ENCODE measurements at places on chromosomes 5 and 9.

DNA sequence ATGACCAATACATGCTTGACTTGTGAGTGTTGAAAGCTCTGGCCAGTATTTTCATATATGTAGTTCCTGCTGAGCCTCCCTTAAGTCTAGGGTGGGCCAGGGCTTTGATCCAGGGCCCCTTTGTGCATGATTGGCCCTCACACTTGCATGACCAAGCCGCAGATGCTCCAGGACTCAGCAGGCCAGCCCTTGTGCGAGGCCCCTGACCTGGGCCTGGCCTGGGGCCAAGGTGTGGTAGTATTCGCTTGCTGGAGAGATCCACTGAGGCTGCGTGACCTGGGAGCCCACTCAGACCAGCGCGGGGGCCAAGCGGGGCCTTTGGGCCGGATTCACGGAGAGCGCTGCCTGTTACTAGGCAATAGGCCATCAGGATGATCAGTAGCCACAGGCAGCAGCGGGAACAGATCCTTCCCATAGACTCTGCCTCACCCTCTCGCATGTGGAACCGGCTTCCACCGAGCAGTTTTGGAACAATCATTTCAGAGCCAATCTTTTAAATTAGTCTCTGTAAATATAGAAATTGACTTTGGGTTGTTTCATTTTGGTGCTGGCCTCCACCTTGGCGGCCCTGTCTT, 79.0 kb upstream of the PTCH1 start:
- DNase-seq, result no peak

DNA sequence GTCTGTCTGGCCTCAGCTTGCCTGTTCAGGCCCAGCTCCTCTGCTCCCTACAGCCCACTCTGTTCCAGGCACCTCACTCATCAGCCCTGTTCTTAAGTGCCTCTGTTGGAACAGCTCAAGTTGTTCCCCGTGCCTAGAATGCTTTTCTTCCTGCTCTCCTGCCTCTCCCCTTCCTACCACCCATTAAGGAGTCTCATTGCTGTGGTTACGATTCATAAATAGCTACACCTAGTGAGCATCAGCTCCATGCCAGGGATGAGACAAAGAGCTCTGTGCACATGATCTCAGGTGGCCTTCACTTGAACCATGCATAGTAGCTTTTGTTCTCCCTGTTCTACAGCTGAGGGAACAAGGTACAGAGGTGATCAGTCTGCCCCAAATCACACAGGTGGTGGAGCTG, 54.3 kb downstream of the PSD2 start:
- DNase-seq, result no peak

DNA sequence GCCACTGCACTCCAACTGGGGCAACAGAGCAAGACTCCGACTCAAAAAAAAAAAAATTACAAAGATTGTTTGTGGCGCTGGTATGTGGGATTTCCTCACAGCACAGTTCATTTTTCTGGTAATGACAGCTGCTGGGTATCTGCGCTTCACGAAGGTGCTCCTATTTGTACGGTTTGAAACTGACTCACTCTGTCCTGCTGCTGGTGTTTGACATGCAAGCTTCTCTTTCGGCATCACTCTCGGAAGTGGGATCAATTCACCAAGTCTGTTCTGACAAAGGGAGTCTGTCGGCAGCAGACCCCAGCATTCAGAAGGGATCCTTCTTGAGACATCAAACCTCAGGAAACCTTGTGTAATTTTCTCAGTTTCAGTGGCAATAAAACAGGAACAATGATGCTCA, 26.3 kb downstream of the MAML1 start:
- DNase-seq, result no peak

DNA sequence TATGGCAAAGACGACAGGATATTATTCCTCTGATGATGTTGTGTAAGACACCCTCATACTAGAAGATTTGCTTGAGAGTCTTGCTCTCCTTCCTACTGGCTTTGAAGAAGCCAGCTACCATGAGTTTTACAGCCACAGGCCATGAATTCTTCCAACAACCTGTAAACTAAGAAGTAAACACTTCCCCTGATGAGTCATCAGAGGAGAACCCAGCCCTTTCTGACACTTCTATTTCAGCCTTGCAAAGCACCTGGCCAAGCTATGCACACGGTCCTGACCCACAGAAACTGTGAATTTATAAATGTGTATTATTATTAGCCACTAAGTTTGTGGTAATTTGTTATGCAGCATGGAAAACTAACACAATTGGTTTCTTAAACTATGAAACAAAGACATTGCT, 288.8 kb upstream of the ADAMTSL1 start:
- DNase-seq, result no peak

DNA sequence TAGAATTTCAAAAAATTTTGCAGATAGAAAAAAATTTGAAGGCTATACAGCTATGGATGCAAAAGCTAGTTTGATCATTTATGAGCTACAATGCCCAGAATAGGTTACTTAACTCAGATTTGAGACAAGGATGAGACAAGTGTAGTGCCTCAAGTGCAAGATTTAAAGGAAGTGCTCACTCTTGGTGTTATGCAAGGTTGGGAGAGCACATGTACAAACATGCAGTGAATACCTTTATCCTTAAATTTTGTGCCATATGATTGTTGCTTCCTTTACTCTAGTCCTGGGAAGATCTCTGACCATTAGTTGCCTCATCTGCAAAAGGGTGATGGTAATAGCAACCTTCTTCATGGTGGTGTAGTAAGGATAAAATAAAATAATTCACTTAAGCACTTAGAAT, 31.7 kb upstream of the PPP2R2B start:
- no peak for DNase-seq

DNA sequence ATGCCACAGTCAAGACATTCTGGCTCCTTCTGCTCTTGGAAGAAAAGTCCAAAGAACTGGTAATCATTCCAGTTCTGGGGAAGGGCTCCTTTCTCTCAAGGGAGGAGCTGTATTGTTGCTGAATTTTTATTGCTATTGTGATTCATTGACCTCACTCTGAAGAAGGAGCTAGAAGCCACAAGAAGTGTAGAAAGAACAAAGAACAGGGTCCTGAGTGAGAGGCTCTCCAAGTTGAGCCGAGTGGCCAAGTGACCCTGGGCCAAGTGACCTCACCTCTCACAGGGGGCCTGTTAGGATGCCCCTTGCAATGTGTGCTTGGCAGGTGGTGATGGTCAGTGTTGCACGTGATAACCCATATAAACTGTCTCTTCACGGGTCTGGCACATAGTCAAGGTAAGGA, 173.3 kb downstream of the FGF18 start:
- no peak for DNase-seq

DNA sequence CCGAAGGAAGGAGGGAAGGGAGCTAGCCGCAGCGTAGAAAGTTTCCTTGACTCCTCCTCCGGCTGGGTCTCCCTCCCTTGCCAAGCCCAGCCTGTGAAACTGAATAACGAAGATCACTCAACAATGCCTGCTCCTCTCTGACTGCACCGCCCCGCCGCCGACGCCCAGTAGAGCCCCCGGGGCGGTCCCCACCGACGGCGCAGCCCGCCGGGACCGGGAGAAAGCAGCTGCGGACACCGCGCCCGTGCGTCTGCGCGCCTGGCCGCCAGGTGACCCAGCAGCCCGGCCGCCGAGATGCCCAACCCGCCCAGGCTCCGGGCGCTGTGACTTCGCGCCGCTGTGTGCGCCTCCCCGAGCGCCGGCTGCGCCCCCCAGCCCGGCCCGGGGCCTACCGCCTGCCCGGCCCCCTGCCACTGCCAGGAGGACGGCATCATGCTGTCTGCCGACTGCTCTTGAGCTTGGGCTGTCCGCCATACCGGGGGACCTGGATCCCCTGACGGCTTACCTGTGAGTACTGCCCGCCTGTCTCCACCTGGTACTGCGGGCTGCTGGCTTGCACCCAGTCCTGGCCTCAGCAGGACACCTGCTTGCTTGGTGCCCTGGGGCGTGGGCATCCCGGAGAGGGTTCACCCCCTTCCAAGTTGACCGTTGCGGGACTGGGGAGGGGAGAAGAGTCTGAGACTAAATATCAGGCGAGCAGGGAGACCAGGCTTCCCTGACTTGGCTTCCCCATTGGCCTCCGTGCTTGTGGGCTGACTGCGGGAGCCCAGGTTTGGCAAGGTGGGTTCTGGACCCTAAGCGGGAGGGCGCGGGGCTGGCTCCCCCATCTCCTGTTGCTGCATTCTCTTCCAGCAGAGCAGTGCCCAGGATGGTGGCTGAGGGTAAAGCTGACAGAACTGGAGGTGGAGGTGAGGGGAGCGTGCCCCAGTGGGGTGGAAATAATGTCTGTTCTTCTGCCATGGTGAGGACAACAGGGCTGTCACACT, 26.2 kb upstream of the SPTLC1 start:
- no peak for DNase-seq

DNA sequence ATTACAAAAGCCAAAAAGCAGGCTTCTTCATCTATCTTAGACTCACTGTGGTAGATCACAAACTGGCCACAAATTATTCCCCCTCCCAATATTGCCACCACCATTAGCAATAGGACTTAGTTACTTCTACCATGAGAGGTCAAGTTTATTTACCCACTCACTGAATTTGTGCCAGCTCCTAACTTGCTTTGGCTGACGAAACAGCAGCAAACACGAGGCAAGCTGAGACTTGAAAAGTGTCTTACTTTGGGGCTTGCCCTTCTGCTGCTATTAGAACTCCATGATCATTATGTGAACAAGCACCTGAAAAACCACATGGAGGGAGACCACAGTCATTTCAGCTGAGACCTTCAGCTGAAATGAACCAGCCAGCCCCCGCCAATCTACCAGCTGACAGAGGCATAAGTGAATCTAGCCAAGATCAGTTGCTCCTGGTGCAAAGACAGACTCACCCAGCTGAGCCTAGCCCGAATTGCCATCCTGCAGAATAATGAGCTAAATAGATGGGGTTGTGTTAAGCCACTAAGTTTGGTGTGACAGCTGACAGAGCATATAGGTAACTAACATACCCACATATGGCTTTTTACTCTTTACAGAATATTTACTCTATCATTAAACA, 5.7 kb downstream of the WDR41 start:
- no peak for DNase-seq

- DNase-seq, result no peak
Measured at GRCh38 chr9:13163946-13164345, 115.5 kb downstream of the MPDZ start.

- DNase-seq, result no peak
Measured at GRCh38 chr9:87512311-87512710, 14.6 kb downstream of the DAPK1 start.

All from stimulated activated CD8-positive, alpha-beta memory T cell treated with anti-CD3 and anti-CD28 coated beads, Interleukin-4, amount 100 ng/mL, for 1 hour (primary cell).